ENCODE measurements at places on chromosomes 7 and 10.

- H3K36me3 ChIP-seq, result no peaks in the 10 kb centered on the region
- H3K27me3 ChIP-seq, result no peaks in the 10 kb centered on the region
- DNase-seq, result no peak
- H3K4me3 ChIP-seq, result no peak overlapping the region
- no peaks in the 10 kb centered on the region for H3K4me1 ChIP-seq
Measured at GRCh38 chr10:28897617-28898464, 220.5 kb downstream of the BAMBI start.

GRCh38 chr10:35913628-35914027 is 271.5 kb upstream of the FZD8 start:
- H3K4me1 ChIP-seq, result no peaks in the 10 kb centered on the region
- H3K36me3 ChIP-seq, result no peaks in the 10 kb centered on the region
- H3K27me3 ChIP-seq, result no peaks in the 10 kb centered on the region
- no peak overlapping the region for H3K4me3 ChIP-seq
- no peak overlapping the region for H3K27ac ChIP-seq

DNA sequence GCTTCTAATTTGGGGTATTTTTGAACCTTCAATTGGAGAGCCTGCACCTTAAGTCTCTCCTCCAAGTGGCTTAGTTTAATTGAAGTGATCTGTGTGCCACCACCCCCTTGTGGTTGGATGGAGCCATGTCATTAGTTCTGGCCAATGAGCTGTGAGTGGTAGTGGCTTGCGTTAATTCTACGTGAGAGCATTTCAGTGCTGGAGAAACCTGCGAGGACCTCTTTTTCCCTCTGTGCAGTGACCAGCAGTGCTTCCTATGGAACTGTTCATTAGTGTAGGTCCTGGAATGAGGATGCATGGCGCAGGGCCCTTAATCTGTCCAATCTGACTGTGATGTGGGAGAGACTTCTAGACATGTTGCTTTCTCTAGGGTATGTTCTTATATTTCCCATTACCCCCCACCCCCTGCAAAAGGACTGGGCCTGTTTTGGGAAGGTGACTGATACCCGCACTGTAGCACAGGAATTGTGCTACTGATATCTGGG is 3.8 kb downstream of the HILPDA start:
- DNase-seq, result no peak
- no peak overlapping the region for H3K4me3 ChIP-seq
- no peak overlapping the region for H3K27ac ChIP-seq

GRCh38 chr10:2920637-2921036 is 146.7 kb upstream of the PFKP start:
- 0 out of 2 replicates have a peak, but pooled peaks cover 1% of the 10 kb centered on the region for H3K4me1 ChIP-seq
- H3K27me3 ChIP-seq, result no peaks in the 10 kb centered on the region
- no peak for DNase-seq
- H3K27ac ChIP-seq, result no peak overlapping the region

DNA sequence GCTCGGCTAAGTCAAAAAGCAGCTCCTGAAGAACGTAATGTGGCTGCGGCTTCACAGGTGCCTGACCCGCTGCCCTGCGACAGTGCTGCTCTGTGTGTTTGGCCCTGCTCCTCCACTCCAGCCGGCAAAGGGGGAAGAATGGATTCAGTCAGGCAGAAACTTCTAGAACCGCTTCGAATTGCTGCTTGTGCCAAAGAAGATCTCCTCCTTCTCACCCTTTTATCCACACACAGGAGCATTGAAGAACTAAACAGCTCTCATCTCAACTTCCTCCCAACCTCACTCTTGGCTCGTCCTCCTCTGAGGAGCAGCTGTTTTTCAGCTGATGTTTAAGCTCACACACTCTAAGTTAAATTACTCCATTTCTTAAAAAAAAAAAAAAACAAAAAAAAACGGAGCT is 651.4 kb downstream of the INHBA start:
- no peaks in the 10 kb centered on the region for H3K27me3 ChIP-seq
- no peaks in the 10 kb centered on the region for H3K36me3 ChIP-seq
- no peak overlapping the region for H3K27ac ChIP-seq
- peaks cover 1% of the 10 kb centered on the region for H3K4me1 ChIP-seq

DNA sequence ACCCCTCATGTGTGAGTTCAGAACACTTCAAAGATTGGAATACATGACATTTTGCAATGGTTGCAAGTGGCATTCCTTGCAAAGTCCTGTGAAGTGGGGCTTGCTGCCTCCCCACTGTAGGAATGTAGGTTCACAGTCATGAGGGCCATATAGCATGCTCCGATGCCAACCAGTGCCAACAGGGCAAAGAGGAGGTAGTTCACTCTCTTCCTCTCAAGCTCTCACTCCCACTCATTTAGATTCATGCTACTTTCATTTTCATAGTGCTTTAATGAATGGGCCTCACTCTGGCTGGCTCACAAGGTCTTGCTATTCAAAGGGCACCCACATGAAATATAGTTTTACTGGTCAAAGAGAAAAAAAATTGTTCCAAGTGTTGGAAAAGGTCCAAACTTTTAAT is 169.9 kb upstream of the AOAH start:
- DNase-seq, result no peak
- H3K4me1 ChIP-seq, result no peaks in the 10 kb centered on the region
- no peaks in the 10 kb centered on the region for H3K36me3 ChIP-seq
- no peaks in the 10 kb centered on the region for H3K27me3 ChIP-seq

GRCh38 chr10:22825841-22826240 is 102.0 kb upstream of the ARMC3 start:
- no peaks in the 10 kb centered on the region for H3K27me3 ChIP-seq
- no peak for DNase-seq
- H3K4me3 ChIP-seq, result no peak overlapping the region
- H3K4me1 ChIP-seq, result no peaks in the 10 kb centered on the region
- H3K36me3 ChIP-seq, result no peaks in the 10 kb centered on the region
- H3K27ac ChIP-seq, result no peak overlapping the region

DNA sequence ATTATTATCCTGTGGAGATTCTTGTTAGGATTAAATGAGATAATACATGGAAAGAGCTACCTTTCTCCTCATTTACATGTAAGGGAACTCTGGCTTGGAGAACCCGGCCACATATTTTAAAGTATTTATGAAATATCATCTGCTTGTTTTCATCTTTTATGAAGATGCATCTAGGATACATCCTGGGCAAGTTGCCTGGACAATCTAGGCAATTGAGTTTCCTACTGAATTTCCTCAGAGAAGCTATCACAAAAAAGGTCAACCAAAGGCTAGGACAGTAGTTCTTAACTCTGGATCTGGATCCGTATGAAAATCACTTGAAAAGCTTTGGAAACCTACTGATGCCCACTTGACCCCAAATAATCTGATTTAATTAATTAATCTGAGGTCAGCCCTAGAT is 140.7 kb downstream of the MTPAP start:
- no peak for DNase-seq
- H3K4me1 ChIP-seq, result no peaks in the 10 kb centered on the region
- no peaks in the 10 kb centered on the region for H3K27me3 ChIP-seq
- H3K27ac ChIP-seq, result no peak overlapping the region
- no peak overlapping the region for H3K4me3 ChIP-seq

DNA sequence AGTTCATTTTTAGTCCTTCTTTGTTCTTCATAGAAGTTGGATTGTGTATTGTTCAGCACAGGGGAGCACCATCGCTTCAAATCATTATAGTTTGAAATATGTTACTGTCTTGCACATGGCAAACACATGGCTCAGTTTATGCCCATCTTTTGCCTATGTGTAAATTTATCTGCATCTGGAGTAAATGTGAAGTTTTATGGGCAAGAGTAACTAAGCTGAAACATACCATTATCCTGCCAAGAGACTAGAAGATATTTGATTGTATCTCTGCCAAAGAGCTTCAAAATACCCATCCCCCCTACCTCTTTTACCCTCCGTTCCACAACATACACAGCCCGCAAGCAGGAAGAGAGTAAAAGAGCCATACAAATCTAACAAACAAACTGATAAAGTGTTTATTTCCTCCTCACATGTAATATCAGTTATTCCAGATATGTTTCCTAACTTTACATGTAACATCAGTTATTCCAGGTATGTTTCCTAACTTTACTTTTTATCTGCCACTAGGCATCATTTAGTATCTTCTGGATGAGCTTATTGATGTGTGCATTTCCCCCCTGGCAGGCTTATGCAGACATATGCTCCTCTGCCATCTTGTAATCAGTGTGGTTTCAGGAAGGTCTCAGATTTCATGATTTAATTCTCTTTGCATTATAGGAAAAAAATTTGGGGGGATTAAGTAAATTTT is 127.7 kb downstream of the SRI start:
- DNase-seq, result no peak
- no peaks in the 10 kb centered on the region for H3K36me3 ChIP-seq
- H3K27me3 ChIP-seq, result no peaks in the 10 kb centered on the region

DNA sequence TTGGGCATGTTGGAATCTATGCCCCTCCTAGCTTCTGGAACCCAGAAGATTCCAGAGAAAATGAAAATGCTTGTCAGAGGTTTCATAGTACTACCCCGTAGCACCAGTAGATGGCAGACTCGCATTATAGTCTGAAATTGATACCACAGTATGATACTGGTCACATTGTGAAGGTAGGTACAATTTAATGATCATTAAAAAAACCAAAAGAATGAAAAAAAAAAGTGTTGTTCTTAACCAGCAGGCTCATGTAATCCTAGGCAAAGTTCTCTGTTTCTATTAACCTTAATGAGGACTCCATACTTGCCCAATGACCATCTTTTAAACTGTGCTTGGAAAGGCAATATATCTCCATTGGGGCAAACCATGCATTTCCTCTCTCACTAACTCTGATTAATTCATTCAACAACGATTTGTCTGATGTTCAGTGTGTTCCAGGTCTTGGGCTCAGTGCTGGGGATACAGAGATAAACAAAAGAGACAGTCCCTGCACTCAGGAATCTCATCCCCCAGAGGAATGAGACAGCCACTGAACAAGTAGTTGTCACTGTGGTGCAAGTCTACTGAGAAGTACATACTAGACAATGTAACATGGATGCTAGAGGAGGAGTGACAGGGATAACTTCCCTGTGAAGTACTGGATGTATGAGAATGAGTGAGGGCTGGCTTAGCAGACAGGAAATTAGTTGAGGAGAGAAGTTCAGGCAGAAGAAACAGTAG is 223.5 kb upstream of the PHYHIPL start:
- no peak for DNase-seq
- no peaks in the 10 kb centered on the region for H3K4me1 ChIP-seq
- no peaks in the 10 kb centered on the region for H3K27me3 ChIP-seq
- H3K36me3 ChIP-seq, result no peaks in the 10 kb centered on the region
- H3K27ac ChIP-seq, result no peak overlapping the region

DNA sequence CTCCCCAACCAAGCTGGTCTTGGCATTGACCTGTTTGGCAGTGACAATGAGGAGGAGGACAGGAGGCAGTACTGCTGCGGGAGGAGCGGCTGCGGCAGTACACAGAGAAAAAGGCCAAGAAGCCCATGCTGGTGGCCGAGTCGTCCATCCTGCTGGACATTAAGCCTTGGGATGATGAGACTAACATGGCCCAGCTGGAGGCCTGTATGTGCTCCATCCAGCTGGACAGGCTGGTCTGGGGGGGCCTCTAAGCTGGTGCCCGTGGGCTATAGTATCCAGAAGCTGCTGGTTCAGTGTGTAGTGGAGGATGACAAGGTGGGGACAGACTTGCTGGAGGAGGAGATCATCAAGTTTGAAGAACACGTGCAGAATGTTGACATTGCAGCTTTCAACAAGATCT is 39.1 kb upstream of the ZNF273 start:
- H3K27ac ChIP-seq, result no peak overlapping the region
- no peak for DNase-seq
- no peaks in the 10 kb centered on the region for H3K4me1 ChIP-seq
- no peak overlapping the region for H3K4me3 ChIP-seq
- no peaks in the 10 kb centered on the region for H3K27me3 ChIP-seq

GRCh38 chr10:113414543-113414942 is 138.3 kb upstream of the HABP2 start:
- H3K4me3 ChIP-seq, result no peak overlapping the region
- no peak for DNase-seq
- H3K27ac ChIP-seq, result no peak overlapping the region

DNA sequence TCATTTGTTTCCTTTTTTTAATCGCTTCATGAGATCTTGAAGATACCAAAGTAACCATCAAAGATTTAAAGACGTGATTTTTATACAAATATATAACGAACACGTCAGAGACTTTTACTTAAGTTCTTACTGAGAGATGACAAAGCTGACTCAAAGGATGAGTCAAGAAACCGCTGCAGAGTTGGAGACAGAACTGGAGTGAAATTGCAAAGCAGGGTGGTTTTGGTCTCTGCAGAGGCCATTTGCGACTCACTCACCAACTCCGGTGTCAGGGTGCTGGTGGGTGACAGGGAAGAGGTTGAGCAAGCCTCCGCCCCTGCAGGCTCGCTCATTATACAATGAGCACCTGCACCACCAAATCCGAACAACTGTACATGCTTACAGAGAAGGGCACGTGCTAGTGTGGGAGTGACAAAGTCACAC is 75.2 kb downstream of the DNAJB6 start:
- DNase-seq, result no peak
- H3K36me3 ChIP-seq, result peaks cover 31% of the 10 kb centered on the region
- H3K27me3 ChIP-seq, result no peaks in the 10 kb centered on the region
- H3K4me1 ChIP-seq, result peaks cover 5% of the 10 kb centered on the region
- H3K27ac ChIP-seq, result no peak overlapping the region

DNA sequence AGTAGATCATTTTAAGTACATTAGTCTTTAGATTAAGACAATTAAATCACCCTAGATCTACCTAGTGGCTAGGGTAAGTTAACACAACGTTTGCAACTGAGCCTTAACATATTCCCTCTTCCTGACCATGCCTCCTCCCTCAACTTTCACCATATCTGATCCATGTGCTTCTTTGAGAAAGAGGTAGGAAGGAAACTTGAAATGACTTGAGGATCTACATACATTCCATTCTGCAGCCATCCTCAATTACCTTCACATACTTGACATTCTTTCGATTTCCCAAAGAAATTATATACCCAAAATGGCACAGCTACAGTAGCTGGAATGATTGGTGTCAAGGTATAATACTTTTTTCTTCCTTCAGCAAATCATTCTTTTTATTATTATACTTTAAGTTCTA is 12.9 kb upstream of the SEPTIN7 start:
- no peaks in the 10 kb centered on the region for H3K27me3 ChIP-seq
- H3K27ac ChIP-seq, result no peak overlapping the region
- no peaks in the 10 kb centered on the region for H3K4me1 ChIP-seq
- H3K36me3 ChIP-seq, result no peaks in the 10 kb centered on the region
- no peak overlapping the region for H3K4me3 ChIP-seq

DNA sequence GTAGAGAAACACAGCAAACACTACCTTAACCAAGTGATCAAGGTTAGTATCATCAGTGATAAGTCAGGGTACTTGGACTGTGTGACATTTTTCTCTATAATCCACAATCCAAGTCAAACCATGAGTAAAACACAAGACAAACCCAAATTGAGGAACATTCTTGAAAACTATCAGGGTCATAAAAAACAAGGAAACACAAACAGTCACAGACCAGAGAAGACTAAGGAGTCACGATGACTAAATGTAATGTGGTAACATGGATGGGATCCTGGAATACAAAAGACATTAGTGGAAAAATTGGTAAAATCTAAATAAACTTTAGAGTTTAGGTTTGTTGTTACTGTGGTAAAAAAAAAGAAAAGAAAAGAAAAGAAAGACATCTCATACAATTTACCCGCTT is 103.8 kb downstream of the ARMH3 start:
- no peaks in the 10 kb centered on the region for H3K27me3 ChIP-seq
- H3K4me3 ChIP-seq, result no peak overlapping the region
- H3K4me1 ChIP-seq, result no peaks in the 10 kb centered on the region
- no peak overlapping the region for H3K27ac ChIP-seq
- H3K36me3 ChIP-seq, result no peaks in the 10 kb centered on the region

Measured in iPS DF 6.9 (cell line).